ENCODE measurements at places on chromosomes 7 and 10. TPM values are rescaled to one million over a fixed set of nuclear protein-coding genes. Genes with fewer than 3 reads are reported as not detected.

HTR7 gene
- total RNA-seq: not detected

- DNase-seq: no peak
Measured at GRCh38 chr7:103751311-103751880, 238.1 kb downstream of the RELN start.

- no peak for DNase-seq
Measured at GRCh38 chr10:124087672-124088634, 5.4 kb downstream of the CHST15 start.

- DNase-seq: no peak
Measured at GRCh38 chr7:119783799-119784198, 489.2 kb upstream of the KCND2 start.

KCP gene
- 0.29 TPM for total RNA-seq

PNLIPRP1 gene
- total RNA-seq: not detected

DNA sequence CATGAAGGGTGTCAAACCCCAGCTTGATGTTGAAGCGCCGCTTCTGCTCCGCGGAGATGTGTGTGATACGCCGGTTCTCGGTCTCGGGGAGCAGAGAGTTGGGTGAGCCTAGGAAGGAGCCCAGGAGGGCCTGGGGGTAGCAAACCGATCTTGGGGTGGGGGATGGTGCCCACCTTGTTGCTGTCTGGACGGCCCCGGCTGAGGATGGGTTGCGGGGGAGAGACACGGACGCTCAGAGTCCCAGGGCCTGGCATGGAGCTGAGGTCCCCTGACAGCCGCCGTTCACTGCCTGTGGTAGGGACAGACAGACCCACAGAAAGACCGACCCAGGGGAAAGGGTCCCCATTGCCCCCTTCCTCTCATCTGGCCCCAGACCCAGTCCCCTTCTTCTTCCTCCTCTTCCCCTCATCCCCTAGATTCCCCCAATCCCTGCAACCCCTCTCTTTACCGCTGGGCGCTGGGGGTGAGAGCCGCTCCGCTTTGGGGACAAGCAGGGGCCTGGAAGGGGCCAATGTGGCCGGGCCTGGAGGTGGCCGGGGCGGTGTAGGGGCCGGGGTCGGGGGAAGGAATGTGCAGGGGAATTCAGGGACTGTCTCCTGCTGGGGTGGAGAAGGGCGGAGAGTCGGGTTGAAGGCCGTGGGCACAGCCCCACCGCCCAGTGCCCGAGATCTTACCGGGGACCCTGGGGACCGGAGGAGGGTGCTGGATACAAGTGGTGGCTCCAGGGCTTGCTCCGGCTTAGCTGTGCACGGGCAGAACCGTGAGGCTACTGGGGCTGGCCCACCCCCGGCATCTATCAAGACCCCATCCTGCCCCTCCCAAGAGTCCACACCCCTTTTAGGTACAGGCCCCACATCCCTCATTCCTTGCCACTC lies 18.0 kb upstream of the TBL2 start:
- DNase-seq: no peak

- DNase-seq: no peak
Measured at GRCh38 chr7:14219125-14219524, 229.7 kb upstream of the ETV1 start.

DNA sequence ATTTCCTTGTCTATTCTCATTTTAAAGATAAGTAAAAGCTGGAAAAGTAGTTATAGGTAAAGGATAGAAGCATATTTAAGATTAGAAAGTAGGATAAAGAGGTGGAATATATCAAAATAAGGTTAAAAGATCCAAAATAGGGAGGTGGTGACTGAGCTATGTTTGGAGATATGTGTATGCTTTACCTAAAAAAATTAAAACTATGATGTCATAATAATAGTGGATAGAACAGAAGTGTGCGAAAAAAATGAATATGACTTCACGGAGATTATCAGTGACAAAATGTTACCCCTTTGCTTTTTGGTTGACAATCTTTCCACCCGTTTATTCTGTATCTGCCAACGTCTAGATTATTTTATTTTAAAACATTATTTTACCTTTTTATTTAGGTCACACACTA lies 33.4 kb upstream of the FERD3L start:
- DNase-seq: no peak

KLF14 gene
- total RNA-seq: not detected

MACROH2A2 gene
- total RNA-seq: 7.2 TPM

- no peak for DNase-seq
Measured at GRCh38 chr7:151251689-151252560, 3.4 kb upstream of the SMARCD3 start.

- DNase-seq: no peak
Measured at GRCh38 chr10:11865561-11865960, 42.4 kb downstream of the PROSER2 start.

LRRC4 gene
- not detected for total RNA-seq

Data from naive thymus-derived CD8-positive, alpha-beta T cell (primary cell).